Stimulated activated CD4-positive, alpha-beta T cell treated with anti-CD3 and anti-CD28 coated beads, Interleukin-4, amount 100 ng/mL, for 4 hours (primary cell): ENCODE measurements at places on chromosomes 16 and 17.

- no peak for DNase-seq
Observed at GRCh38 chr17:72658675-72659074, 433.8 kb downstream of the SLC39A11 start.

- DNase-seq, result no peak
Observed at GRCh38 chr16:72991644-72992043, 56.3 kb downstream of the ZFHX3 start.

GRCh38 chr16:58500430-58501241 is 693 bp downstream of the NDRG4 start:
- no peak for DNase-seq

- no peak for DNase-seq
Observed at GRCh38 chr16:81694494-81695280, 84.4 kb upstream of the PLCG2 start.

DNA sequence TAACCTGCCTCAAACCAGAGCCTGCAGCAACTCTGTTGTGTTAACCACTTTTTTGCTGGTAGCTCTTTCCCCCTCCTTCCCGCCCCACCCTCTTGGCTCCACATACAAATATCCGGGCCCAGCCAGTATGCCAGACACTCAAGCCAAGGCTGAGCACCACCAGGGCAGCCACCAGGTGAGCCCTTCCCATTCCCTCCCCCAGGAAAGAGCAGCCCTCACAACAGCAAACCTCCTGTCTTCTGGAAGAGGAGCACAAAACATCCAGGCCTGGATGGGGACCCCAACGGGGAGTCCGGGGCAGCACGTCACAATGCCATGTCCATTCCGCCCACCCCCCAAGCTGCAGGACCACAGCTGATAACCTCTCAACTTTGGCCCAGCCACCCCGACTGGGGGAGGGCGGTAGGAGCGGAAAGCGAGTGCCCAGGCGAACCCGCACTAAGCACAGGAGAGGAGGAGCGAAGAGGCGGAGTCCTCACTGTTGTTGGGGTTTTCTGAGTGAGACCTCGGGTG is 757 bp downstream of the ORMDL3 start:
- DNase-seq, result peak; percentile 48

GRCh38 chr17:72928454-72929136 is 163.9 kb downstream of the SLC39A11 start:
- no peak for DNase-seq

- no peak for DNase-seq
Observed at GRCh38 chr16:81810894-81811538, 31.9 kb downstream of the PLCG2 start.

- no peak for DNase-seq
Observed at GRCh38 chr16:17759451-17760390, 289.0 kb upstream of the XYLT1 start.

DNA sequence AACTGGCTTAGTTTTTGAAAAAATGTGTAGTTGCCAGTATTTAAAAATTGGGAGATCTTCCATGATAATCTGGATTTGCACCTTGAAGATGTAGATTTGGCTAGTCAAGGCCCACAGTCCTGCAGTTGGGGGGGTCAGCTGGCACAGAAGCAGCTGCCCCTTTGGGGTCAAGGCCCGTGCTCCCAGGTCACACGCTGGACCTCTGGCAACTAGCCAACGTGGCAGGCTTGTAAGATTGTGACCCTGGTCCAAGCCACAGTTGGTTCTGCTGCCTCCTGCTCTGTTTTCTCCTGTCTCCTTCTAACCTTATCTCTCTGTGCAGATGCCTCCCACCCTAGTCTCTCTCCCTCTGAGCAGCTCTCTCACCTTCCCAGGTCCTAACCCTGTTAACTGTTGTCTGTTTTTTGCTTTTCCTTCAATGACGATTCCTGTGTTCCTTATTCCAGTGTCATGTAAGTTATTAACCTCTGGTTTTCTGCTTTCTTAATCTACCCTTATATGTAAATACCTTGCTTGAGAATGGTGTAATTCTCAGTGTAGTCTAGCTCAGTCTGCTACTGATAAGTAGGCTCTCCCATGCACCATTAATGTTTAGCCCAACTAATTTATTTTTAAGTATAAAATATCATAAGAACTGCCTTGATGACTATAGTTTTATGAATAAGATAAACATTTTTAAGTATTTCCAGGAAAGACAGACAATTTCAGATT is 27.9 kb downstream of the CLEC16A start:
- DNase-seq, result no peak

DNA sequence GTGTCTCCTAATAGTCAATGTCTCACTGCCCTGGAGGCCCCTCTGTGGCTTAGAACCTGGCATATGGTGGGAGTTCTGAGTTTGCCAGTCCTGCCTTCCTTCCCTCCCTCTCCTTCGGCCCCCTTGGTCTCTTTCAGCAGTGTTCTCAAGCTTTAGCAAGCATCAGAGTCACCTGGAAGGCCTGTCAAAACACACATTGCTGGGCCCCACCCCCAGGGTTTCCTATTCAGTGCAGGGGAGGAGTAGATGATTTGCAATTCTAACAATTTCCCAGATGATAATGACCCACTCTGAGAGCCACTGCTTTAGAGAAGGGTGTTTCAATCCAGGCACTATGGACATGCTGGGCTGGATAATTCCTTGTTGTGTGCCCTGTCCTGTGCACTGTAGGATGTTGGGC is 26.4 kb upstream of the TMEM220 start:
- no peak for DNase-seq

GRCh38 chr16:78389009-78389498 is 289.6 kb downstream of the WWOX start:
- no peak for DNase-seq

GRCh38 chr17:2485970-2486369 is 25.7 kb downstream of the METTL16 start:
- no peak for DNase-seq

DNA sequence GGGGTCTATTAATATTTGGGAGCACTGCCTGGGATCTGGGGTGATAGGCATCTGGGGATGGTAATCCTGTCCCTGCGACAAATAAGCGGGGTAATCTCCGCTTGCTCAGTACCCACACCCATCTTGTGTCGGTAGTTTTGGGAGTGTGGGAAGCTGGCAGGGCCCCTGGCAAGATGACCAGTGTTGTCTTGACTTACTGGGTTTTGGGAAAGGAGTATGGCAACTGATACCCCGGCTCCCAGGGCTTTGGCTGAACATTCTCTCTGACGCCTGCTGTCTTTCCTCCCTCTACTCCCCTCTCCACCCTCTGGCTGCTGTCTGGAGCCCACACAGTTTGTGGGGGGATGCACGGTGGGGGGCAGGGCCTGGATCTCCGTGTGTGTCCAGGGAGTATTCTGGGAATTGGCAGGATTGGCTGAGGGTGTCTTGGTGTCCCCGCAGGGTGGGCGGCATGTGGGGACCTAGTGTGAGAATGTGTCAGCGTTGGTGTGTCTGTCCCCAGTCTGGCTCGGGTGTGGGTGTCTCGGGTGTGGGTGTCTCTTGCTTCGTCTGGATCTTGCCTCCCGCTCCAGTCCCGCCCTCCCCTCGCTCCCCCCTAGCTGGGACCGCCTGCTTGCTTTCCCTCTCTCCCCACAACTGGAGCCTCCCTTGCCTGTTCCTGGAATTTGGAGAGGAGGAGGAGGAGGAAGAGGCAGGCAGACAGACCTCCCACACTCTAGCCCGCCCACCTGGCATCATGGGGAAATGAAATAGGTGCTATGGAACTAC is 12.0 kb downstream of the RARA start:
- DNase-seq, result peak; percentile 72

DNA sequence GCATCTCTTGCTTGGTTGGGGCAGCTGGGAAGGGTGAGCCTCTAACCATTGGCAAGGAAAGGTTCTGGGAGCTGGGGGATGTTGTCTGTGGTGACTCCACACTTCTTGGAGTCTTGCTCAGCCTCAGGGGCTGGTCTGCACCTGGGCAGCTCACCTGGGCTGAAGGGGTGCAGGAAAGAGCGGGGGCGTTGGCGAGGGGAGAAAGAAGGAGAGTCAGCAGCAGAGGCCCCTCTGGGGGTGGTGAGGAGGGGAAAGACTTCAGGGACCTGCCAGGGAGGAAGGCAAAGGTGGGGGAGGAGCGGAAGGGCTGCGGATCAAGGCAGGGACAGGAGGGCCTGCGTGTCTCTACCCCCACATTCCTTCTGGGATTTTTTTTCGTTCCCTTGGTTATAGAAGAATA is 47.7 kb downstream of the CCDC42 start:
- DNase-seq, result no peak

DNA sequence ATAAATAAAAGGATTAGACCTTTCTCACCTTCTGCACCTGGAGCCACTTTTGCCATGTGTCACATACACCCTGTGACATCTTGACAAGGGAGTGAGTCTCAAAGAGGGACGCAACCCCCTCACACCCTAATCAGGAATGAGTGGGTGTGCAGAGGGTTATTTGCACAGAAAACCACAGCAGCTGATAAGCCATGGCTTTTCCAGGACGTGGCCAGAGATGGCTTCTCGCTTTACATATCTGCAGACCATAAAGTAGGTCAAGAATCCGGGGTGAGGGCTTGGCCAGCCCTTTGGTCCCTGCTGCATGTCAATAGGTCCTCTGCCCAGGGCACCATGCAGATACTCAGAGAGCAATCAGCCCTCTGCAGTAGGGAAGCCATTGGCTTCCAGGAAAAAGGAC is 2.4 kb upstream of the CD300LF start:
- no peak for DNase-seq

GRCh38 chr16:72537664-72538063 is 365.7 kb upstream of the PMFBP1 start:
- DNase-seq, result no peak

GRCh38 chr16:24151482-24151939 is 104.6 kb upstream of the CACNG3 start:
- peak; percentile 3 for DNase-seq

GRCh38 chr16:82160226-82160625 is 9.8 kb downstream of the MPHOSPH6 start:
- no peak for DNase-seq

DNA sequence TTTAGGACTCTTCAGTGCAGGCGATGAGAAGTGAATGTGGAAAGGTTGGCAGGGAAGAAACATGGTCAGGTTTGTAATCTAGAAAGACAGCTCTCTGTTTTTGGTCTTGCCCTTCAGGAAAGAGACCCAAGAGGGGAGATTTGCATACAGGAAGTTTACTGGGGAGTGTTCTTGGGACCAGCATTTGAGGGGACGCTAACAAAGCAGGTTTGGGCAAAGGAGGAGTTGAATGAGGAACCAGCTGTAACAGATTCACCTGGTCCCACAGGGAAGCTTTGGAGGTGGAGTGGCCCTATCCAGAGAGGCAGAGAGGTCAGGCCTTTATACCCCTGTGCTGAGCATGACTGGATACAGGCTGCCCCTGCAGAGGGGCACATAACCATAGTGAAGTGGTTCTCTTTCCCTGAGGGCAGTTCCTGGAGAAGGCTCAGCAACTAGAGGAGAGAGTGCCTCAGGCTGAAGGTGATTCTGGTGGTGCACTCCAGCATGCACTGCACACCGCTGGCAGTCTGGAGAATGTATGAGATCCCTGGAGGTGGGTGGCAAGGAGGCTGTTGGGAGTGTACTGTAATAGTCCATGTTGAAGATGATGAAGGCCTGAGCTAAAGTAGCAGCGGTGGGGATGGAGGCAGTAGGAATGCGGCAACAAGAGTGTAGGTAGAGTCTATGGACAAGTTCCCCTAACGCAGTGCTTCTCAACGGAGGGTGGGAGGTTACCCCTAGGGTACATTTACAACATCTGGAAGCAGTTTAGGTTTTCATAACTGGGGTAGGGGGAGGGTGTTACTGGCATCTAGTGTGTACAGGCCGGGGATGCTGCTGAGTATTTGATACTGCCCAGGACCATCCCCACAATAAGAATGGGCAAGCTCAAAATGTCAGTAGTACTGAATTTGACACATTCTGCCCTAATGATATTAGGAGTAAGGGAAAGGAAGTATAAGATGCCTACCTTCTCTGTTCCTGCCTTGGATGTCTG is 37.2 kb downstream of the MAP2K6 start:
- DNase-seq, result no peak

DNA sequence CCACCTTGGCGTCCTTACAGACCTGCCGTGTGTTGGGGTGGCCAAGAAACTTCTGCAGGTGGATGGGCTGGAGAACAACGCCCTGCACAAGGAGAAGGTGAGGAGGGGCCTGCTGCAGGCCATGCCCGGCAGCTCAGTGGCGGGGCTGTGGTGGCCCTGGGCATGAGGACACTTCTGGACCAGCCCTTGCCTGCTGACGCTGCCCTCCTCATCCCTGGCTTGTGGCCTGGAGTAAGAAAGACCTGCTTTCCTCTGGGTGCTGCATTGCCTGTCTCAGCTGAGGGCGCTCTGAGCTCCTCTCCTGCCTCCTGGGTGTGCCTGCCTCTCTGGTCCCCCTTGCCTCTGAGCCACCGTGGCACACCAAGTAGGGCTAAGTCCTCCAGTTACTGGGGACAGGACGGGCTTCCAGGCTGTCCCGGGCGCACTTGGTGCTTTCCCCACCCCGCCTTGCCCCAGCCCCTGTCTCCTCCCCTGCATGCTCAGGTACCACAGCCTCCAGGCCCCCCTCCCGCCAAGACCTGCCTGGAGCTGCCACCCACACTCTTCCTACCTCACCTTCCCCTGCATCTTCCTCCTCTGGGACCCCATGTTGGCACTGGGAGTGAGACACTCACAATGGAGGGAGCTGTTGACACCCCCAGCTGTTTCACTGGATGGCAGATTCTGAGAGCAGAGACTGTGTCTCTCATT is 8.7 kb downstream of the ENDOV start:
- no peak for DNase-seq

DNA sequence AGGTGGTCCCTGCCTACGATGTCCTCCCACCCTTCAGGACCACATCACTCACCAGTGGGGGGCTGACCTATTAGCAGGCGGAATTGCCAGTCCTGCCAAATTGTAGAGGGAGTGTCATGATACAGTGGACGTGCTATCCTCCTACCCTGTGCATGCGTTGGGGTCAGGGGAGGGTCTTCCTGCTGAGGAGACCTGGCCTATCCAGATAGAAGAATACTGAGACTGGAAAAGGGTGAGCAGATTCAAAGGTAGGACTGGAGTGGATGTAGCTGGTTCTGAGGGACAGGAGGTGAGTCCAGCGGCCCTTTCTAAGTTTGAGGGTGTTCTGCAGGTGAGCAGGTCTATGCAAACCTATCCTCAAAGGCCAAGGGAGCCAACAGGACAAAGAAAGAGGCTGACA is 8.0 kb downstream of the PRSS41 start:
- DNase-seq, result no peak

GRCh38 chr16:85401370-85401916 is 211.7 kb upstream of the GSE1 start:
- DNase-seq, result no peak

GRCh38 chr16:12569061-12569460 is 234.6 kb downstream of the CPPED1 start:
- DNase-seq, result no peak
